H1 (cell line): ENCODE measurements at places on chromosomes 7 and 10. TPM values are rescaled to one million over a fixed set of nuclear protein-coding genes. Genes with fewer than 3 reads are reported as not detected.

The FKBP6 gene
- total RNA-seq, result 0.19 TPM in 1 of 2 replicates, not detected in the other

GRCh38 chr7:5709347-5709950 lies 72.0 kb downstream of the RNF216 start:
- peaks cover 3% of the 10 kb centered on the region; the same call in 1 of the 2 replicates for H3K4me1 ChIP-seq
- DNase-seq, result no peak
- peaks cover 40% of the 10 kb centered on the region; the same call in 1 of the 2 replicates for H3K36me3 ChIP-seq
- no peaks in the 10 kb centered on the region for H3K27me3 ChIP-seq

- H3K36me3 ChIP-seq, result no peaks in the 10 kb centered on the region
- no peak overlapping the region for H3K4me3 ChIP-seq
- no peaks in the 10 kb centered on the region for H3K4me1 ChIP-seq
- H3K27me3 ChIP-seq, result no peaks in the 10 kb centered on the region
Measured at GRCh38 chr7:148433521-148434180, 156.9 kb upstream of the C7orf33 start.

- no peaks in the 10 kb centered on the region for H3K4me1 ChIP-seq
Measured at GRCh38 chr7:155950898-155951553, 138.8 kb upstream of the SHH start.

DNA sequence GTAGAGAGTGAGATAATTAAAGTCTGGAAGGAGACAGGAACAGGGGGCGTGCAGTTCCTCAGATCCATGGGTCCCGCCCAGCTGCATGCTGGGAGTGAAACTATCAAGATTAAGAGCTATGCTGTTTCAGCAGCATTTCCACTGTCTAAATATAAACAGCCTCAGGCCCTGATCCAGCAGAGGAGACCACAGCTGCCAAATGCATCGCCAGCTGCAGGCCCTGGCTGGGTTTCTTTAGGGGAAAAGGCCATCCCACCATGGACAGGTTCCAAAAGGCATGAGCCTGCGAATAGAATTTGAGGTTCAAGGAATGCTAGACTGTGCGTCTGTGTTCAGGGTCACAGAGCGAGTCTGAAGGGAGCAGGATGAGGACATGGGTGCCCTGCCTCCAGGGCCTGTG lies 411.4 kb downstream of the PAXIP1 start:
- H3K27me3 ChIP-seq, result no peaks in the 10 kb centered on the region
- no peaks in the 10 kb centered on the region for H3K36me3 ChIP-seq
- no peak overlapping the region for H3K27ac ChIP-seq
- no peak for DNase-seq
- H3K4me3 ChIP-seq, result no peak overlapping the region
- no peaks in the 10 kb centered on the region for H3K4me1 ChIP-seq

The PMS2 gene
- total RNA-seq, result 11.1 and 12.1 TPM in 2 replicates

DNA sequence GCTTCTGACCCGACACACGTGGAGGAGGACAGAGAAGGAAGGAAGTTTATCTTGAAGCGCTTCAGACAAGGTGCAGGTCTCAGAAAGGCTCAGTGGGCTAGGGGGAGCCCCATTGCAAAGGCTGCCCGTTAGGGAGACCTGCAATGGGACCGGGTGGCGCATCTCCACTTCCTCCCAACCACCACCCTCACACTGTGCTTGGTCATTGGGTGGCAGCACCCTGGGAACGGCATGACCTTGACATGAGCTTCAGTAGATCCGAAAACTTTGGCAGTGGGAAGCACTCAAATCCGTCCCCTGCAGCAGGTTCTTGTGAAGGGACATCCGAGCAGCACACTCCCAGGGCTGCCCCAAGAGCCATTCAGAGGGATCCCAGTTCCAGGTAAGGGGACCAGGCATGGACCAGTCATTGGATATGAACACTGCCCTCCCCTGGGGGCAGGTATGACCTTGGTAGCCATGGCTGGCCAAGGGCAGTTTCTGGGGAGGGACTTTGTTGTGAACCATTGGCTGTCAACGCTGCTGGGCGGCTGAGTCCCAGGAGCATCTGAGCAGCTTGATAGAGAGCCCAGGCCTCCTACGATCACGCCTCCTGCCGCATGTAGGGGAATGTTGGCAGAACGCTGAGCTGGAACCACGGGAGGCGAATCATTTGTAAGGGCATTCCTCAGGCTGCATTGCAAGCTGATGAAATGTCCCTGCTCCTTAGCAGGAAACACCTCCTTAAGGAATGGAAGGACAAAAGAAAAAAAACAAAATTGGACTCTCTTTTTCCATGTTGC lies 31.7 kb downstream of the GALNTL5 start:
- no peak for DNase-seq
- no peaks in the 10 kb centered on the region for H3K36me3 ChIP-seq
- no peaks in the 10 kb centered on the region for H3K27me3 ChIP-seq

DNA sequence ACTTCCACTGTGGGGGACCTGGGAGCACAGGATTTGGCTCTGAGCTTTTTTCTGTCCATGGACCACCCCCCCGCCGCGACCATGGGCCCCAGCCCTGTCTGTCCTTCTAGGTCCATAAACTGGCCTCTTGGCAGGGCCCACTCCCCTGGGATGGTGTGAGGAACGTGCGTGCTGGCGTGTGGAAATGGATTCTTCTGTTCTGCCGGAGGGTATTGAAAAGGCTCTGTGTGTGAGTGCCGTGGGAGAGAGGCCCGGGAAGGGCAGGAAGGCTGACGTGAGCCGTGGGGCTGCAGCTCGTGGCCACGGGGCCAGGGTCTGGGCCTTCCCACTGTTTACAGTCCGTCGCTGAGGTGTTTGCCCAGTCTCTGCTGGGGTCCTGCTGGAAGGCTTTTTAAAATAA lies 123.7 kb downstream of the GRK5 start:
- H3K27ac ChIP-seq, result no peak overlapping the region
- DNase-seq, result no peak
- no peaks in the 10 kb centered on the region for H3K27me3 ChIP-seq
- H3K4me3 ChIP-seq, result no peak overlapping the region

DNA sequence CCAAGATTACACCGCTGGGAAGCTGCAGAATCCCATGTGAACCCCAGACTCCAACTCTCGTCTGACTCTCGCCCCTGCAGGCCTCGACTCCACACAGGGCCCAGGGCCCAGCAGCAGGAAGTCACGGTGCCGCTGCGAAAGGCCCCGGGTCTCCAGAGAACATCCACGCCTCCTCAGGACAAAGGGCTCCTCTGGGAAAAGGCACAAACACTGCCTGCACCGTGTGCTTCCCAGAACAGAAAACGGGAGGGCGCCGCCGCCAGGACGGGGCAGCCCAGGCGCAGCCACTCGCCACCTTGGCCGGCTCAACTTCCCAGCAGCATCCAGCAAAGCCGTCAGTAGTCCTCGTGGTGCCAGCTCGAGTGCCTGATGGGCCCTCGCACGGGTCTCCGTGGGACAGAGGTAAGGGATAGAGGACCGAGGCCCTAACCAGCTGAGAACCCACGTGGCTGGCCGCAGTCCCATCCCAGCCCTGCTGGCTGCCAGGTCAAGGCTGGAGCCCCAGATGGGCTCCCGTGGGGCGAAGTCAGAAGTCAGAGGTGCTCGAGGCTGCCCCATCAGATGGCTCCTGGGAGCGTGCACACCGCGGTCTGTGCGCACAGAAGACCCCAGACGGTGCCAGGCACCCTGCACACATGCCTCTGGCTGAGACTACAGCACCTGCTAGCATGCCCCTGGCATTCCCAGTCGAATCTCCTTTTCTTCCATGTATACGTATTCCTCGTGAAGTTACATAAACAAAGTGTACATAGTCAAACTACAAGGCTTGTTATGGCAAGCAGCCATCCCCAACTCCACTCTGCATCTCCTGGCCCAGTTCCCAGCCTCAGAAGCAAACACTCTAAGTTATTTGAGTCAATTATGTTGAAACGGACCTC lies 60.2 kb downstream of the MAD1L1 start:
- H3K27ac ChIP-seq, result no peak overlapping the region
- H3K36me3 ChIP-seq, result no peaks in the 10 kb centered on the region
- H3K4me1 ChIP-seq, result no peaks in the 10 kb centered on the region
- H3K4me3 ChIP-seq, result no peak overlapping the region
- no peaks in the 10 kb centered on the region for H3K27me3 ChIP-seq

DNA sequence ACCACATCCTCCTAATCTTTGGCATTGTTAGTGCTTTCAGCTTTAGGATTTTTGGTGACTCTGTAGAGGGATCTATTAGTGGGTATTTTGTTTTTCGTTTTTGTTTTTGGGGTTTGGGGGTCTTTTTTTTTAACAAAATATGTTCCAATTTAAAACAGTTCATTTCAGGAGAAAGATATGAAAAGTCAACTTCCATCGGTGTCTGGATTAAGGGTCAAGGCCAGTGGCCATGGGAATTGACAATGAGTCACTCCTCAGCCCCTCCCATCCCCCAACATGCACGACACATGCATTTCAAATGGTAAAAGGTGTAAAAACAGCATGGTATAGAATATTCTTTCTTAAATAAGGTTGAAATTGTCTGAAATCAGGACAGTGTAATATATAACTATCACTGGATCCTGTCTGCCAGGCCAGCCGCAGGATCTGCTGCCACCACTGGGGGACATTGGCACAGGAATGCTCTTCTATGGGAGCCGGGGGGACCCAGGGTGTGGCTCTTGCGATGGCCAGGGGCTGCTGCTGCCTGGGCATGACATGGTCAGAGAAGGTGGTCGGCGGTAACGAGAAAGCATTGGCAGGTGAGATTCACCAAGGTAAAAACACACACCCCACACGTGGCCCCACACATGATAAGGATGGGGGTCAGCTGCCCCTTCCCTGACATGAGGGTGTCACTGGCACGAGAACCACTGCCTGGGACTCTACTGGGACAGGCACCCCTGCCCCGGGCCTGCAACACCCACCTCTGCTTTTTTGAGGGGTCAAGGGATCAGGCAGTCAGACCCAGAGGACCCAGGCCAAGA lies 126.2 kb upstream of the KCTD7 start:
- no peak overlapping the region for H3K27ac ChIP-seq
- no peaks in the 10 kb centered on the region for H3K36me3 ChIP-seq
- no peak overlapping the region for H3K4me3 ChIP-seq
- DNase-seq, result no peak

The CTAGE15 gene
- 0.61 and 0.86 TPM in 2 replicates for total RNA-seq

- H3K36me3 ChIP-seq, result no peaks in the 10 kb centered on the region
- H3K4me1 ChIP-seq, result no peaks in the 10 kb centered on the region
- H3K4me3 ChIP-seq, result no peak overlapping the region
- DNase-seq, result no peak
Measured at GRCh38 chr7:41188163-41189130, 514.4 kb downstream of the INHBA start.
